ENCODE measurements at places on chromosomes 16 and 17. TPM values are rescaled to one million over a fixed set of nuclear protein-coding genes. Genes with fewer than 3 reads are reported as not detected.

- DNase-seq: no peak
Measured at GRCh38 chr17:10156948-10157607, 41.3 kb downstream of the GAS7 start.

The PITPNM3 gene
- total RNA-seq: 0.65 TPM

The GGT6 gene
- 0.86 TPM for total RNA-seq

The CASKIN2 gene
- 9.5 TPM for total RNA-seq

GRCh38 chr16:79535130-79535529 lies 65.4 kb downstream of the MAF start:
- no peak for DNase-seq

DNA sequence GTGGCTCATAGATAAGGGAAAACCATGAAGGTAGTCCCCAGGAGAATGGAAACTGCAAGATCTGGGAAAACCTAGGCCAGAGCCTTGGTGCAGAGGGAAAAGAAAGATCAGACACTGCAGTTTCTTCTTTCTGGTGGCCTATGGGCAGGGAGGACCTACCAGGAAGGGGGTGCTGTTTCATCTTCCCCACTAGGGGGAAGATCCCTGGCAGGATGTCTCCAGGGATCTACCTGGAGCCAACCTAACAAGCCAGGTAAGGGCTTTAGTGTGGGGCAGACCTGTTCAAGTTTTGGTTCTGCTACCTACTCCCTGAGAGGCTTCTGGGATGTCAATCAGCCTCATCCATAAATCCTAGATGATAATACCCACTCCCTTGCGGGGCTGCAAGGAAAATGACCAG lies 21.4 kb downstream of the TOM1L2 start:
- no peak for DNase-seq

DNA sequence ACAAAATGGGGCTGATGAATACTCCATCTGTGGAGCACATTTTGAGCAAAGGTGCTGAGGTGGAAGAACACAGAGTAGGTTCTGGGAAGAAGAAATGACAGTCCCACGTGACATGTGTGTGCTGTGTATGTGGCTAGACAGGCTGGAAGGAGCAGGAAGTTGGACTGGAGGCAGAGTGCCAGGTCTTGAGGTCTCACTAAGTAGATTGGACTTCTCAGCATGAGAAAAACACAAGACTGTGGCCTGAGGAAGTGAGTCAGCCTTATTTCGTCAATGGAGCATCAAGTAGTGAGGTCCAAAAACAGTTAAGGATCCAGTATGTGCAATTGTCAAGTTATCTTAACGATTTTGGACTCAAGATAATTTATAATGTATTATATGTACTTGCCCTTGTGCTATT lies 736.5 kb downstream of the KCNJ2 start:
- DNase-seq: peak; percentile 61

The KRT32 gene
- total RNA-seq: not detected

DNA sequence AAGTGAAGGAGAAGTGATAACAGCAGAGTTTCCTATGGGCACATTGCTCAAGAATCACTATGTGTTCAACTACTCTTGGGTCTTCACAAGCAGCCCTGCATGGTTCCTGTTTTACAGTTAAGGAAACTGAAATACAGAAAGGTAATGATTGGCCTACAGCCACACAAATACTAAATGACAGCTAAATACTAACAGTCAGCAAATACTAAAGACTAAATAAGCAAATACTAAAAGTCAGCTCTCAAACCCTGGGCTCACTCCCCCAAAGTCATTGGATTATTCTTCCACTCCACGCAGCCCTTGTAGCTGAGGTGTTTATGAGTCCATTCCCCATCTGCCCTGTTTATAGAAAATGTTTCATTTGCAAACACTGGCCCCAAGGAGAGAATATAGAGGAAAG lies 372.7 kb upstream of the CDH11 start:
- DNase-seq: no peak

DNA sequence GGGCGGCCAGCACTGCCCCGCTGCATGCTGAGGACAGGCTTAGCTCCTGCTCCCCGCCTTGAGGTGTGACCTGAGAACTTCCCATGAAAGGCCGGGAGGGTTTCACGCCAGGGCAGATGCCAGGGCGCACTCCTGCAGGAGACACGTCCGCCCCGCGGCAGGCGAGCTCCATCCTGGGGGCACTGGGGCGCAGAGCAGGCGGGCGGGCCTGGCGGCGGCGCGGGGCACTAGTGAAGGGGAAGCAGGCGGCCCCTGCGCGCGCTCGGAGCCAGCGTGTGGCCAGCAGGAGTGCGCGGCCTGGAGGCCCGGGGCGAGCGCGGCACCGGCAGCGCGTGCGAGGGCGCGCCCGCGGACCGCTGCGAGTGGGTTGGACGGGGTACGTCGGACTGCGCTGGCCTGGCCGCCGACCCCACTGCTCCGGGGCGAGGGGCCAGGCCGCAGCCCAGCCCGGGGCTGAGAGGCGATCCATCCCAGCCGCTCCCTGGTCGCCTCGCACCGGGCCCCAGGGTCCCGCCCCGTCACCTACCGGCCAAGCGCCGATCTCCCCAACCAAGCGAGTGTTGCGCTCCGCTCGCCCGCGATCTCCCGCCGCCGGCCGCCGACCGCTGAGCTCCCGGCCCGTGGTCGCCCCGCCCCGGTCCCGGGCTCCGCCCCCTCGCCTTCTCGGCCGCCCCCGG lies at the start of gene MAP3K14:
MAP3K14 (minus strand) TSS at position 587 of the 677 bp plus-strand sequence. CDS start 26,275 bp downstream, outside the sequence.
- DNase-seq: no peak
